ENCODE measurements at places on chromosomes 3 and 15.

GRCh38 chr3:128878556-128879124 lies 780 bp upstream of the ACAD9 start:
- peak; percentile 15 for DNase-seq

DNA sequence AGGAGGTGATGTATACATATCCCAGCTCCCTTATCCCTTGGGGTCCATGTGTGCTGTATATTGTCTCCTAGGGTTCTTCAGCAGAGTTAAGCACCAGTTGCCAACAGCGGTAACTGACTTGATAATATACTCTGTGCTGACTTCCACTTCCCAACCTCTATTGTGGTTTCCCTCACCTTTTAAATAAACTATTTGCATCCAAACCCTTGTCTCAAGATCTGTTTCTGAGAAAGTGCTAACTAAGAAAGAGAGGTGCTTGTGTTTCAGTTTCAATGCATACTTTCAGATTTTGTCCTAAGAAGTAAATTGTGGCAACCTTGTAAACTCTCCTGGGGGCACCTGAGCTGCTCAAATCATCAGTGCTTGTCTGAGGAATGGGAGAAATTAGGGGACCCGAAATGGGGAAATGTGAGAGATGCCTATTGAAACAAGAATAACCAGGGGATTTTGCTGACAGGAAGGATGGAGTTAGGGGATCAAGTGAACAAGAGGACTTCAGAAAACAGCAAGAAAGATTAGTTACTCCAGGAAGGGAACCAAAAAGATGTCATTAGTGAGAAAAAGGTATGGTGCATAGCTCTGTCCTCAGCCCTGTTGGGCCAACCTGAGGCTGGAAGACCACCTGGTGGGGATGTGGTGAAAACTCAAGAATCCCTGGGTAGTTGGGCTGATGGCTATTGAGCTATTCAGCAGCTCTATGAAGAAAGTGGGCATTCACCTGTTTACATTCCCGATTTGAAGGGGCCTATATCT lies 50.9 kb upstream of the MRPL3 start:
- no peak for DNase-seq

DNA sequence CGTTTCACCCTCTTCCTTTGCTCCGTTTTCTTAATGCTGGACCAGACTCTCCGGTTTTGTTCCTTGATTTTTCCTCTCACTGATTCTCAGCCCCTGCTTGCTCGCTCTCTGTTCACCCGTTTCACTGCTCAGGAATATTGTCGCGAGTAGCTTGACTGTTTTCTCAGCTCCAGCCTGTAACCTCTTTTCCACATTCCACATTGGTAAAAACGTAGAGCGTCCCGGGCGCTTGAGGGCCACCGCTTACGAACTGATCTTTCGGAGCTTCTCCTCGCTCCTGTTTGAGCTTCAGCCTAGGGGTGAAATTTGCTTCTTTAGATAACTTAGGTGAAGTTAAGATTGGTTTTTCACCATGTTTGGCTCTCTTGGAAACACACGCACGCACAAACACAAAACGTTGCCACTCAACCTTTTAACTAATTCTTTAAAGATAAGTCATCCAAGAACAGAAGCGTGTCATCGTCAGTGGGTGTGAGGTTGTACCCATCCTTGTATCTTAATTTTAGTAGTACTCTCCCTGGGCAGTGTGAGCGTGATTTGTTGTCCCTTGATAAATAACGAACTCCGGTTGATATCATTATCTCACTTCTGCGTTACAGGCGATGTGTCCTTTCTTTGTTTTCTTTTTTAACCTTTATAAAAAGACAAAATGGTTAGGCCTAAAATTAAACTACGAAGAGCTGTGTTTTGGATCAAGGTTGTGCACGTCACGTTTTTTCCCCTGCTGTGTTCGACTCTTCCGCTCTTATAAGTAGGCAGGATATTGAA lies 1.0 kb downstream of the PAK2 start:
- no peak for DNase-seq

DNA sequence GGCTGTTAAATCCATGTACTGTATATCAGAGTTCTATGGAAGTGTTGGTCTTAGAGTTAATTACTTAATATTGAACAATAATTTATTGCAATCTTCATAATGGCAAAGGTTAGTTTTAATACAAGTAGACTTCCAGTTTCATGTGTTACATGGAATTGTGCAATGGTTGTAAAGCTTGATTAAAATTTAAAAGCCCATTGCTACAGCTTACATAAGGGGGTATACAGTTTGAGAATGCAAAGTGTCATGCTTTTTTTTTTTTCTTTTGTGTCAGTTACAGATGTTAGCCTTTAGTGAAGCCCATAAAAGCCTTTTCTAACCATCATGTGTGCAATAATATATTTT lies 22.0 kb downstream of the CNOT10 start:
- DNase-seq = no peak

DNA sequence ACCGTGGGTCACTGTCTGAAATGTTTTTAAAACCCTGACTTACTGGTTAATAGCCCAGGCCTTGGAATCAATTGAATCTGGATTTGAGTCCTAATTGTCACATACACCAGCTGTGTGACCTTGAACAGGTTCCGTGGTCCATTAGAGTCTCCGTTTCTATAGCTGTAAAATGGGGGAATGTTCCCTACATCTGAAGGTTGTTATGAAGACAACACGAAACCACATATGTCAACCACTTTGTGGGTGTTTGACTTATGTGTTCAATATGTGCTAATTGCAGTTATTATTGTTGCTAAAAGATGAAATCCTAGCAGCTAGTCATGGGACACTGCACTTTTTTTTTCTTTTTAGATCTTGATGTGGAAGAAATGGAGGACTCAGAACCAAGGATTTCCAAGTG lies 35.3 kb downstream of the ZBTB38 start:
- no peak for DNase-seq

GRCh38 chr3:37145611-37146010 lies 28.8 kb downstream of the LRRFIP2 start:
- DNase-seq = no peak

- DNase-seq = no peak
These were observed 15.2 kb downstream of the SLTM start for GRCh38 chr15:58918239-58918638.

DNA sequence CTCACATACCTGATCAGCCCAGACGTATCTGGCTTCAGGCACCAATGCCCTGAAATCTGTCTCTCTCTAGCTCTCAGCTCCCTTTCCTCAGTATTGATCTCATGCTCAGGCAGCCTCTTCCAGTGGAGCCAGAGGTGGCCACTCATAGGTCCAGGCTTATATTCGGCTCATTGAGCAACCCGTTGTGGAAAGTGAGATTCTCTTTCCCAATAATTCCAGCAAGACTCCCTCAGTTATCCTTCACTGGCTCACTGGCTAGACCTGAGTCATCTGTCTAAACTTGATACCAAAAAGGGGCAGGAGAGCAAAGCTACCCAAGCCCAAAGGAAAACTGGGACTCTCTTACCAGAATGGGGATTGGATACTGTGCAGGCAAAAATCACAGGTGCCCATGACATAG lies 33.4 kb upstream of the FRMD4B start:
- no peak for DNase-seq

DNA sequence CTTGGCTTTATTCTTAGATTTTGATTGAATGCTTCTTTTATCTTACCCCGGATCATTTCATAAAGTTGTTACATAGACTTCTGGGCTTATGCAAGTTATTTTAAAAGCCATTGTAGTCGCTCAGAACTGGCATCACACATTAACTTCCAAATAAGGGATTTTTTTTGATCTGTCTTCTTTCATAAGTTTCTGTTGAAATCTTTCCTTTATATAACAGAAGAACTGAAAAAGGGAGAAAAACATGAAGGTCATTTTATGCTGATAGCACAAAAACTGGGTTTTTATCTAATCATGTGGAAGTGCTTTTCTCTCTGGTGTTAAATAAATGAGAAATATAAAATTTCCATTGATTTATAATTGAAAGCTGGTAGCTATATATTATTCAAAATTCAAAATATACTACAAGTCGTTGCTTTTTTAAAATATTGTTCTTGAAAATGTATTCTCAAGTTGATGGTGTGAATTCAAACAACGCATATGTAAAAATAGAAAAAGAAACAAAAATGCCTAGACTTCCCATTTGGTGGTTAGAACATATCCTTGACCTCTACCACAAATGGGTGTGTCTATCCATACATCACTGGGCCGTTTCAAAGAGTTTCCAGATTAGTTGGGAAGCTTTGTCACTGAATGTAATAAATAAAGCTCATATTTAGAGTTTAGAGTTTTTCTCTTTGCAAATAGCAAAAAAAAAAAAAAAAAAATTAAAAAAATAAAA lies 258.3 kb upstream of the ZPLD1 start:
- DNase-seq = no peak

- DNase-seq = no peak
These were observed 86.7 kb downstream of the RPLP1 start for GRCh38 chr15:69539345-69539744.

- DNase-seq = no peak
These were observed 53.7 kb downstream of the NKIRAS1 start for GRCh38 chr3:23863060-23863459.

DNA sequence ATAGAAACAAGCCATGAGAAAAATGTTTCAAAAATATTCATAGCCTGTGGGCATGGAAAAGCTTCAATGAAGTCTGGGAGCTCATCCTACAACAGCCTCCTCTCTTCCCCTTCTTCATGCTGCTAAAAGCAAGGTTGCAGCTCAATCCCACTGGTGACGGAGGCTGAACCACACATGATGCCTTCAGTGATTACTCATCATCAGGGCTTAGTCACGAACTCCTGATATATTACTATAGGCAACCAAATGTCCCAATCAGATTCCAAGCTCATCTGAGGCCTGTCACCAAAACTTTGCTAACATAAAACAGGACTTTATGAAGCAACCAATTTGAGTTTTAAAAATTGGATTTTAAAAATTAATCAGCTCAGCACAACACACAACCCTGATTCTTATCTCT lies 24.0 kb upstream of the SLC24A5 start:
- DNase-seq = no peak
